ENCODE measurements at places on chromosomes 5 and 9.
A peak's percentile ranks its signal among the peaks of the same experiment; 100 is the strongest.

DNA sequence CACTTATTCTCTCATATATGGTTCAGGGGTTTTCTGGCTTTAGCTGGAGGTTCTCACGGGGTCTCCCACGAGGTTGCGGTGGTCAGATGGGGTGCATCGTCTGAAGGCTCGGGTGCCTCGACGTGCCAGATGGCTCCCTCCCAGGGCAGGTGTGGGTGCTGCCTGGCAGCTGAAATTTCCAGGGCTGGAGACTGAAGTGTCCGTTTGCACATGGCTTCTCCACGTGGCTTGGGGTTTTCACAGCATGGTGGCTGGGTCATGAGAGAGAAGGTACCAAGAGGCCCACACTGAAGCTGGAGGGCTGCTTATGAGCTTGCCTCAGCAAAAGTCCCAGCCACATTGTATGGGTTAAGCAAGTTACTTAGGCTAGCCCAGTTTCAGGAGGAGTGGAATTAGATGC, 218.6 kb downstream of the AGTPBP1 start:
- DNase-seq, result no peak

DNA sequence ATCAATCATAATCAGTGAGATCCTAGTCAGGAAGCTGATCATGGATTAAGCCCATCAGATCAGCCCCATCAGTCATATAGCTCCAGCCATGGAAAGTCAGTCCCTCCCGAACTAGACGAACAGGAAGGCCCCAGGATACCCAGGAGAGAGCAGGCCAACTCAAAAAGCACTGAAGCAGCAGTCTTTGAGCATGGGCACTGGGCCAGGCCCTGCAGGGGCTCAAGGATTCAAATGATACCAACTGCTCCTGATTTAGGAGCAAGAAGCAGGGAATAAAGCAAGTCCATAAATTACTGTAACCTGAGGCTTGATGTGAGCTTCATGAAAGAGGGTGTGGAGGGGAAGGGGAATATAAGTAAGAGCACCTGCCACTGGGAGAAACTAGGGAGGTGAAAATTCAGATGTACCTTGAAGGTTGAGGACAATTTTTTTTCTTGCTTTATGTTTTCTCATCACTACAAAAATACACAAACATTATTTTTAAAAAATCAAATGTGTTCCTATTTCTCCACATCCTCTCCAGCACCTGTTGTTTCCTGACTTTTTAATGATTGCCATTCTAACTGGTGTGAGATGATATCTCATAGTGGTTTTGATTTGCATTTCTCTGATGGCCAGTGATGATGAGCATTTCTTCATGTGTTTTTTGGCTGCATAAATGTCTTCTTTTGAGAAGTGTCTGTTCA, 115.2 kb downstream of the SIL1 start:
- DNase-seq, result no peak

GRCh38 chr5:159640446-159640845, 275.8 kb upstream of the ADRA1B start:
- no peak for DNase-seq

DNA sequence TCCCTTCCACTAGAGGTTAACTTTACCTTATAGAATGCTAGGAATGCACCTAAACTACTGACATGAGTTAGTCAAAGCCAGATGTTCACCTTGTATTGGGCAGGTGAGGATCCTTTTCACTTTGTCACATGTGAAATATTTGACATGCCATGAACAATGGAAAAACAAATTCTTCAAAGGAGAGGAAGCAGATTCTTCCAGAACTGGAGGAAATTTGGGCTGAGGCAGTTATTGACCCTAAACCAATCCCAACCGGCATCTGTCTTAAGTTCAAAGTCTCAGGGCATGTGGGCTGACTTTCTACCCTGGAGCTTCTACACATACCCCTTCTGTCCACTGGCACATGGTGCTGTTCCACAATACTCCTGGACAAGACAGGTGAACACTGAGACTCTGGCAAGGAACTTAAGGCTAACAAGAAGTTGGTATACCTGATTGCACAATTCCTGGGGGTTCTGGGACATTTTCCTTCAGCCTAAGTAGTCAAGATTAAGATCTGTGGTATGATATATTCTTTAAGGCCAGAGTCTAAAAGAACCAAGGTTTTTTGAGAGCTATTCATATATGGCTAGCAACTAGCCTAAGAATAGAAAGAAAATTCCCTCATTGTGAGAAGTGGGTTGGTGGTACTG, 2.6 kb downstream of the VLDLR start:
- DNase-seq, result no peak

GRCh38 chr9:1469996-1470395, 419.8 kb downstream of the DMRT2 start:
- no peak for DNase-seq

- no peak for DNase-seq
Measured at GRCh38 chr5:150075233-150075632, 11.1 kb downstream of the CSF1R start.

- DNase-seq, result no peak
Measured at GRCh38 chr9:95261890-95262289, 55.6 kb downstream of the FANCC start.

DNA sequence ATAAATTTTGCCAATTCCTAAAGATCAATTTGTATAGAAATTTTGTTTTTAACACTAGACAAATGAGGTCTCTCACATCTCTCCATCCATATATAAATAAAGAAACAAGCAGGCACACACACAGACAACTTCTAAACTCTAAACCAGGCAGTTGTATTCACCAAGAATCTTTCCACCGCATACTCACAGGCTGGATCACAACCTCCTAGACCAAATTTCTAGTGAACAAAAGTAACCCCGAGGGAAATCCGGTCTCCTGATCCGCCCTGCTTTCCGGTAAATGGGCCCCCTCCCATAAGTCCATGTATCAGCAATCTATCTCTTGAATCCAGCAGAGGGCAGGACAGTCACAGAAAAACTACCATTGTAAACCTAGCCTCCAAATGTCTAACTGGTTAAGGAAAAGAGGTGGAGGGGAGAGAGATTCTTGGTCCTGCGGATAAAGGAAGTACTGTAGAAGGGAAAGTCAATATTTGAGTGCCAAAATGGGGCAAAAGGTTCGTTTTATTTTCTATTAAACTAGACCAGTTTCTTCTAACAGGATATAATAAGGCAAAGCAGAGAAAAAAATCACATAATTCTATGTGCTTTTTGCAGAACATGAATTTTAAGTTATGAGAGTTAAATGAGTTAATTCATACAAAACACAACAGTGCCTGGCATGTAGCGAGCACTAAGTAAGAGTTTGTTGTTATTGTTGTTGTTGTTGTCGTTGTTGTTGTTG, 4.8 kb upstream of the SMU1 start:
- DNase-seq, result peak; percentile 79

GRCh38 chr5:51414516-51414915, 31.3 kb downstream of the ISL1 start:
- DNase-seq, result no peak

- DNase-seq, result no peak
Measured at GRCh38 chr9:89532478-89532877, 34.6 kb upstream of the SEMA4D start.

DNA sequence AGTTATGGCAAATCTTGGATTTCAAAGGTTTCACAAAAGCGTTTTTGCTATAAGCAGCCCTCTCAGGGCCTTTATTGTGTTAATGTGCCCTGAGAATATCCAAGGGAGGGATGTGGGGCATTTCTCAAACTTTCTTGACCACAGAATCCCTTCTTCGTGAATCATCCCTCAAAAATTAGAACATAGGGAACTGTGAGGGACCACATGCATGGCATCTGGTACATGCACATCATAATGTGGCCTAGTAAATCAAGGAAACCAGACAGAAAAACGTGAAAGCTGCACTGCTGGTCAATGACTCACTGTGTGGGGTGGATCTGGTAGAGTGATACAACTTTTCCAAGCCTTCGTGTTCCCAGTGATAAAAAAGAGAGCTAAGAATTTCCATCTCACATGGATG, 22.4 kb downstream of the DDX31 start:
- DNase-seq, result no peak

DNA sequence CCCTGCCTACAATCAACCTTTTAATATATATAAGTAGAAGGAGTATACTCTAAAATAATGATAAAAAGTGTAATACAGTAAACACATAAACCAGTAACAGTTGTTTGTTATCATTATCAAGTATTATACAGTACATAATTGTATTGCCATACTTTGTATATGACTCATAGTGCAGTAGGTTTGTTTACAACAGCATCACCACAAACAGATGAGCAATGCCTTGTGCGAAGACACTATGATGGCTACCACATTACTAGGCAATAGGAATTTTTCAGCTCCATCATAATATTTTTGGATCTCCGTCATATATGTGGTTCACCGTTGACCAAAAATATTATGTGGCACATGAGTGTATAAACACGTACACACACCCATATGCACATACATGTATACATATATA, 69.7 kb upstream of the APC start:
- DNase-seq, result no peak

GRCh38 chr5:168860503-168860902, 281.3 kb upstream of the PANK3 start:
- no peak for DNase-seq

DNA sequence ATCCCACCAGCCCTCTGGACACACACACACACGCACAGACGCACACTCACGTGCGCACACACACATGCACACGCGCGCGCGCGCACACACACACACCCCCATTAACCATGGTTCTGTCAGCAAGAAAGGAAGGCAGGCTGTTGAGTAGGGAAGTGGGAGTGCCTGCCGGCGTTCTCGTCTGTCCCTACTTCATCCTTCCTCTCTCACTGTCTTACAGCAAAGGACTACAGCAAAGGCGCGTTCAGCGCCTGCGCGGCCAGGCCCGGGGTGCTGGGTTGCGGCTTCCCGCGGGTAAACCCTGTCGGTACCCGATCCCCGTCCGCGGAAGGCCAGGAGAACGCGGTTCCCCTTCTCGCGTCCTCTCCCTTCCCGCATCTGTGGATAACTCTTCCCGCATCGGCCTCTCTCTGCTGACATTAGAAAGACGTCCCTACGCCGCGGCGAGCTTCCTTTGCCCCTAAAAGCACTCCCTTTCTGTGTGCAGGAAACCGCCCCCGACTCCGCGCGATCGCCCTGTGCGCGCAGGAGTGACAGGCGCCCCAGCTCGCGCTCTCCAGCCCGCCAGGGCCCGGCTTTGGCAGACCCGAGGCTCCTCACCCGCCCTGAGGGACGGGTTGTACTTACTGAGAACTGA, 219.2 kb downstream of the AGTPBP1 start:
- no peak for DNase-seq

DNA sequence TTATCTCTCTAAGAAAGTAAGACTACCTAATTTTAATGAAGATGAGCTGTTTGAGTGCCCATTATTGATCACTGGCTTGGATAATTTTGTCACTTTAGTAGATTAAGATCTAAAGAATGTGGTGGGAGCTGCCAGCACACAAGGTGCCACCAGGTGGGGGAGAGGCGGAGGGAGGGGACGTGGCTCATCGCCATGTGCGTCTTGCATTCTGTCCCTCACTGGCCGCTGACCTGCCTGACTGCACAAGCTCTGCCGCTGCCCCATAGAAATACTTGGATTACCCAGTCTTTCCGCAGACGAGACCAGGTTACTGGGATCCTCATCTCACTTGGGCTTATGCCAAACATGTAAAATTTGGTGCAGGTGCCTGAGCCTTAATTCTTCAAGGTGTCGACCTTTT, 37.6 kb downstream of the RHOBTB3 start:
- DNase-seq, result no peak

- no peak for DNase-seq
Measured at GRCh38 chr5:40260361-40260760, 419.4 kb upstream of the PTGER4 start.

DNA sequence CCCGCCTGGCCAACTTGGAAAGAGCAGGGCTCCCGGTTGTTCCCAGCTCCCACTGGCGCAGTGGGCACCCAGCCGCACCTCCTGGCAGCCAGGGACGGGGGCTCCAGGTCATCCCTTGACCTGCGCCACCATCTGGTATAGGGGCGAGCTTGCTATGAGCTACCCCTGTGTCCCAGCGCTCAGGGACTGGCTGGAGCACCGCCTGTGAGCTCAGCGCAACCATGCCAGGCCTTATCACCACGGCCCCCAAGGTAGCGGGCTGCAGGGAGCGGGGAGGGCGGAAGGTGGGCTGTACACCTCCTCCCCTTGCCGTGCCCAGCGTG, 15.4 kb upstream of the RASA1 start:
- no peak for DNase-seq

DNA sequence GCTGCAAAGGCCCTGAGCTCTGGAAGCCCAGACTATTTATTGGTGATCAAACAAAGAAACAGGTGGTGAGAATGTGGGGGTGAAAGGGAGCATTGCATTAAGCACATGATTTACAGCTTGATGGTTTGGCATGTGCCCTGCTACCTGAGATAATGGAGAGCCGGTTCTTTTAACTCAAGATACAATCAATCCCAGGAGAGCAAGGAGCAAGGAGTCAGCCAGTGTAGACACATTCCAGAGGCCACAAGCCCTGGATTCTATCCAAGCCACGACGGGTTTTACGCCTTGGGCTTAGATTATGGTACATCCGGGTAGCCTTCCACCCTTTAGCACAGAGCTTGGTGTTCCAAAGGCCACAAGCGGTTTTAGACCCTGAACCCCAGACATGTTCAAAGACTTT, 292.2 kb downstream of the CYLC2 start:
- DNase-seq, result no peak

- DNase-seq, result no peak
Measured at GRCh38 chr5:59241119-59241518, 652.4 kb downstream of the PDE4D start.

GRCh38 chr5:119368238-119368630, 12.4 kb downstream of the TNFAIP8 start:
- DNase-seq, result no peak

DNA sequence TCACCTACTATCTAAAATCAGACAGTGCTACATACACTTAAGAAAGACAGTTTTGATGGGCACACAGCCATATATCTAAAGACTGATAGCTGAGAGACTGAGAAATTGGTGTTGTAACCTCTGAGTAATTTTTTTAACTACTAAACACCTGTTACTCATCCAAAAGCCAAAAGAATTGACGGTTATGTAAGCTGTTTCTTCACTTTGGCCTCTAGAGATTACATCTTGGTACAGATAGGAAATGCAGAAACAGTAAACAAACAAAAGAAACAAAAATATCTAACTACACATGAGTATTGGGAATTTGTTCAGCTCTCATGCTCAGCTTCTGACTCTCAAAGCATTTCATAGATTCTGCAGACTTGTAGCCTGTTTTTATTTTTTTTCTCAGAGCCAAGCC, 152.1 kb upstream of the GAS1 start:
- DNase-seq, result no peak

Data from HCT116 (cell line).